LNCaP clone FGC (cell line): ENCODE measurements at places on chromosomes 7 and 10.

DNA sequence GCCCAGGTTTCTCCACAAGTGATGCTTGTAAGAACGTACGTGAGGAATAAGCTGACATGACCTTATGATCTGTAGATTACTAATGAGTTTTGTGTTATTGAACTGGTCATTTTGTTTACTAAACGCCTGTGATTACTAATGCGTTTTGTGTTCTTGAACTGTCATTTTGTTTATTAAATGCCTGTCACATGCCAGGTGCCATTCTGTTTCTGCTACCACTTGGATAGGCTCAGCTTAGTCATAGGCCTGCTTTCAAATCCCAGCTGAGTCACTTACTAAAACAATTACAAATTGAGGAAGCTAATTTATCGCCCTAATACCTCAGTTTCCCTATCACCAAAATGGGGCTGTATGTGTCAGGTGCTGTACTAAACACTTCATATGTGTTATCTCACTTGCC, 4.7 kb upstream of the HGF start:
- no peak for DNase-seq

GRCh38 chr10:5476918-5477525, 22.3 kb downstream of the CALML5 start:
- DNase-seq: no peak

DNA sequence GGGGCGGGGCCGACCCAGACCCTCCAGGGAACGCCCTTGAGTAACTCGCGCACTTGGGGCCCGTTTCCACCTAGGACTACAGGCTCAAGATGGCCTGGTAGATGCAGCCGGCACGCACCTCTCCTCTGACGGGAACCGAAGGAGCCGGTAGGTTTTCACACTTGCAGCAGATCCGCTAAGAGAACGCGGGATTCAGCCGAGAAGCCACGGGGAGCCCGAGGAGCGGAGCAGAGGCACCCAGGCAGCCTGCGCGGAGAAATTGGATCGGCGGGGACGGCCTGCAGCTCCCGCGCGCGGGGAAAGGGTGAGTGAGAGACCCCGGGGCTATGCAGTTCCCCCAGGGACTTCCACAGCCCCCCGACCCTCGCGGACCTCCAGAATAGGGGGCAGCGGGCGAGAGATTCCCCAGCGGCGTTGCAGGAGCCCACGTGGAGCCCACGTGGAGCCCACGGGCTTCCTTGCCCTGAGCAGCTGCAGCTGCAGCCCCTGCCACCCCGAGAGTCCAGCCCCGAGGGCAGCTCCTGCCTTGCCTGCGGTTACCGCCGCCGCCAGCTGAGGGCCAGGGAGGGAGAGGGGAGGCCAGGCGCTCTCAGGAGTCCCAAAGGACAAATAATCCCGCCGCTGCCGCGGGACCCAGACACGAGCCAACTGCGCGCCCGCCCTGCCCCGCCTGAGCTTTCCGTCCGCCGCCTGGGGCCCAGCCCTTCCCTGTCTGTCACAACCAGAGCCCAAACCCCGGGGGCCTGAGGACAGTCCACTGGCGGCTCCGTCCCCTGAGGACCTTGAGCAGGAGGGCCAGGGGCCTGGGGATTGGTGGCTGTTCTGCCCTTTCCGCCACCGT, 13.1 kb downstream of the IFT22 start:
- peak; percentile 74 for DNase-seq

GRCh38 chr7:104878577-104878976, 135.4 kb upstream of the KMT2E start:
- DNase-seq: no peak

GRCh38 chr7:104895522-104896236, 118.3 kb upstream of the KMT2E start:
- no peak for DNase-seq

GRCh38 chr7:107392830-107393229, 77.0 kb upstream of the GPR22 start:
- DNase-seq: no peak

GRCh38 chr7:109641445-109641844, 1071.8 kb downstream of the DNAJB9 start:
- DNase-seq: no peak

GRCh38 chr7:127979113-127979727, 52.0 kb downstream of the LRRC4 start:
- DNase-seq: no peak

DNA sequence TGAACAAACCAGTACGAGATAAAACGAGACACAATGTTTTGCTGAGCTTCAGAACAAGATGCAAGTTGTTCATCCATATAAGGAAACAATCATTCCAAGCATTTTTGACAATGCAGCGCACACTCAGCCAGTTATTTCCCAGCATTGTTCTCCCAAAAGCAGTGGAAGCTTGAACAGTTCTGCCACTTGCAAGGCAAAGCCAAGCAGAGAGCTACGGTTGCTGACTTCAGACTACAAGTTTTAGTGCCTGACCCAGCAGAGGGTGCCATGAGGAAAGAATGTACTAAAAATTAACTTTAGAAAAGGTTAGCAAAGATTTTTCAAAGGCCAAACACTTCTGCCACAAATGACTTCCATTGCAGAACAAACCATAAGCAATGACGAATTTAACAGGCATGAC, 152.5 kb downstream of the SLC25A13 start:
- DNase-seq: no peak

- no peak for DNase-seq
Measured at GRCh38 chr10:128863411-128863810, 603.6 kb upstream of the MGMT start.

DNA sequence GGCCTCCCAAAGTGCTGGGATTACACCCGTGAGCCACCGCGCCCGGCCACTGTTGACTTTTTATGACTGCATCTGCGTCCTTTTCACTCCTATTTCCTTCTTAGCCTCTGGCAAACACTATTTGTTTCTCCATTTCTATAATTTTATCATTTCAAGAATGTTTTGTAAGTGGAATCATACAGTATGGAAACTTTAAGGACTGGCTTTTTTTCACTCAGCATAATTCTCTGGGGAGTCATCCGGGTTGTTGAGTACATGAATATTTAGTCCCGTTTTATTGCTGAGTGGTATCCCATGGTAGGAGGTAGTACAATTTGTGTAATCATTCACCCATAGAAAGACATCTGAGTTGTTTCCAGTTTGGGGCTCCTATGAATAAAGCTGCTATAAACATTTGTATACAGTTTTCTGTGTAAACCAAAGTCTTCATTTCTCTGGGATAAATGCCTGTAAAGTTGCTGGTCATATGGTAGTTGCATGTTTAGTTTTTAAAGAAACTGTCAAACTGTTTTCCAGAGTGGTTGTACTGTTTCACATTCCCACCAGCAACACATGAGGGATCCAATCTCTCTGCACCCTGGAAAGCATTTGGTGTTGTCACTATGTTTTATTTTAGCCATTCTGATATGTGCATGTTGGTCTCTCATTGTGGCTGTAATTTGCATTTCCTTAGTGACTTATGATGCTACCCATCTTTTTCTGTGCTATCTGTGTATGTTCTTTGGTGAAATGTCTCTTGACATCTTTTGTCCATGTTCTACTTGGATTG, 139.6 kb upstream of the EEPD1 start:
- no peak for DNase-seq

GRCh38 chr7:29297194-29297890, 102.8 kb downstream of the CHN2 start:
- no peak for DNase-seq

GRCh38 chr10:30095631-30096422, 36.4 kb upstream of the JCAD start:
- DNase-seq: no peak

GRCh38 chr7:147756300-147756699, 834.3 kb upstream of the C7orf33 start:
- no peak for DNase-seq

DNA sequence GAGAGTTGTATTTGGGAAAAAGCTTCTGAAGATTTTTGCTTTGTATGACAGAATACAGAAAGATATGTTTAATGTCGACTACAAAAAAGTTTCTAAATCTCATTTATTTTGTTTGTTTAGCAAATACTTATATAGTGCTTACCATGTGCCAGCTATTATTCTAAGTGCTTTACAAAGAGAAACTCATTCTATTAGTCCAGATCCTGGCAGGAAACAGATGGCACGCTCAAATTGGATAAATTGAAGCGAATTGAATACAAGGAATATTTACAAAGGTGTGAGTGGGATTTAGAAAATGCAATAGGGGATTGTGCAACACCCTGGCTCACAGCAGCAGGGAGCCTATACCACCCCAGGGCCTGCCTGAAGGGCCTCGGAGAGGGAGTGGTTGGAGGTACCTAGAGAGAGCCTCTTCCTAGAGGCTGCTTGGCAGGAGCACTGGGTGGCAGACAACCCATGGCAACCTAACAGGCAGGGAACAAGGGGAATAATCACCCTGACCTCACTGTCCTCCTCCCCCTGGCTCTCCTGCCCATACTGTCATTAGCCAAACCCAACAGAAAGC, 27.6 kb upstream of the FAM204A start:
- no peak for DNase-seq

DNA sequence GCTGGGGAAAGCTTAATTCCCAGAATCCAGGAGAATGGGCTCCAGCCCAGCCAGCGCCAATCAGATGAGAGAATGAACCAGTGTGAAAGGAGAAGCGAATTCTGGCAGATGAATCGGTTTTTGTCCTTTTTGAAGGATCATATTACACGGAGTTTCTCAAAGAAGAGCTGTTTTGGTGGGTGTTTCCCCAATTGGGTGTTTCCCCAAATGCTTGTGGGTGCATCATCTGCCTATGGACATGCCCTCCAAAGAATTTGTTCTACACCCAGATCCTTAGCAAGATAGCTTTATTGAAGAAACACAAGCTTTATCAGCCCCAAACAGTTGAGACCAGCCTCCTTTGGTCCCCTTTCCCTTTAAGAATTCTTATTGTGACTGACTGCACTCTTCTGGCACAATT, 186.5 kb upstream of the GPR26 start:
- no peak for DNase-seq

DNA sequence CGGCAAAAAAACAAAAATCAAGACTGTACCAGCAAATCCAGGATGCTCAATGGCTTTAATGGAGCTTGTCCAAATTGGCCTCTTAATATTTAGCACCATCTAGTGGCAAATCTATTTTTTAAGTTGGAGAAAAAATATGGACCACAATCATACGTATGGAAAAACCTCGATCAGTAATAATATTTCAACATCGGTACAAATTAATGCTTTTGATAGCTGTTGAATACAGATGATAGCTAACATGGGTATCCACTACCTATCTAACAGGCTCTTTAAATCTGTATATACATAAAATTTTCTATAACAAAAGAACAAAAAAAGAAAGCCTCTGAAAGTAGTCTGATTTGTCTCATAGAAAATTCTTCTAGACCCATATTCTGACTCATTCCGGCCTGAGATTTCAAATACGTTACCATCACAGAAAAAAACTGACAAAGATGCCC, 29.2 kb downstream of the COA1 start:
- DNase-seq: peak; percentile 19

GRCh38 chr10:132319853-132320653, 11.9 kb upstream of the LRRC27 start:
- DNase-seq: no peak

- no peak for DNase-seq
Measured at GRCh38 chr10:114400091-114400490, 4.2 kb downstream of the AFAP1L2 start.

GRCh38 chr10:29949411-29950011, 109.9 kb downstream of the JCAD start:
- no peak for DNase-seq

- no peak for DNase-seq
Measured at GRCh38 chr10:97380516-97380915, 20.6 kb downstream of the RRP12 start.

GRCh38 chr7:6256677-6257535, 15.5 kb downstream of the CYTH3 start:
- DNase-seq: no peak

DNA sequence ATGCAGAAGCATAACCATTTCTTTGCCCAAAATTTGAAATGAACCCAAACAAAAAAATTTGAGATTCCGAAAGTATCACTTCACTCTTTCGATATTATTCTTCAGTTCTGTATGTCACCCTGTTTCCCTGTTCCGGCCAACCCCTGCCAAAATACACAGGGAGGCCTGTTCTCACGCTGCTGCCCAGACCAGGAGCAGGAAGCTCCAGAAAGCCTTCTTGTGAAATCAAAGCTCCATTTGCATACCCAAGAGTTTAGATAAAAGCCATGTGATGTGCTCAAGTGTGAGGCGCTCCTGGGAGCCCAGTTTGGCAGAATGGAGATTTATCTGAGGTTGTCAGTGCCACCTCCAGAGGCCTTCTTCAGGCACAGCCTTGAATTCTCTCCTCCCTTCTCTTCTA, 236.2 kb downstream of the FGFR2 start:
- DNase-seq: peak; percentile 31

DNA sequence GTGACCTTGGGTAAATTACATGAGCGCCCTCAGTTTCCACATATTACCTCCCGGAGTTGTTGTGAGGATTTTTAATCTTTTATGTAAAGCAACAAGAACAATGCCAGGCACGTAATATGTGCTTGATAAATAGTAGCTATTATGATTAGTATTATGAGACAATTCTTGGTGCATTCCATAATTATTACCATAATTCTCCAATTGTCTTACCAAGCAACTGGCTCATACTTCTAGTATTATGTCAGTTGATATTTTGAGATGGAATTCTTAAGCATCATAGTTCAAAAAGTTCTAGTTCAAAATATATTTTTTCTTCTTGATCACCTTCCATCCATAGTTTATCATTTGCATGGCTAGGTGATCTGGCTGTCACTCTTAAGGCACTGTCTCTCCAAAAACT, 259.0 kb downstream of the BBS9 start:
- DNase-seq: no peak

GRCh38 chr10:104427989-104428388, 74.4 kb downstream of the CFAP58 start:
- no peak for DNase-seq

- no peak for DNase-seq
Measured at GRCh38 chr7:80601999-80602398, 36.4 kb upstream of the CD36 start.

DNA sequence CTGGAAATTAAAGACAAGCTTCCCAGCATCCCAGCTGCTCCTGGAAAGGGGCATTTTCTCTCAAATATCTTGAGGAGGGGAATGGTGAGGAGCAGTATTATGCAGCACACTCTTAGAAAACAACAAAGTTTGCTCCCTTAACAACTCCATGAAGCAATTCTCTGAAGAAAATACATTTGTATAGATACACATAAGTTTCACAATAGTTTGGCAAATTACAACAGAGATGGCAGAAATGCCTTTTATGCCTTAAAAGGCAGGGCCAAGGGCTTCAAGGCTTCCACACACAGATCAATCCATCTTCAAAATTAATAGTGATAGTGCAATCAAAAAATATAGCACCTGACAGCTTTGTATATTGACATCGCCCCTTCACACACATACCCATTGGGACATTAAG, 12.2 kb downstream of the DGKI start:
- no peak for DNase-seq

DNA sequence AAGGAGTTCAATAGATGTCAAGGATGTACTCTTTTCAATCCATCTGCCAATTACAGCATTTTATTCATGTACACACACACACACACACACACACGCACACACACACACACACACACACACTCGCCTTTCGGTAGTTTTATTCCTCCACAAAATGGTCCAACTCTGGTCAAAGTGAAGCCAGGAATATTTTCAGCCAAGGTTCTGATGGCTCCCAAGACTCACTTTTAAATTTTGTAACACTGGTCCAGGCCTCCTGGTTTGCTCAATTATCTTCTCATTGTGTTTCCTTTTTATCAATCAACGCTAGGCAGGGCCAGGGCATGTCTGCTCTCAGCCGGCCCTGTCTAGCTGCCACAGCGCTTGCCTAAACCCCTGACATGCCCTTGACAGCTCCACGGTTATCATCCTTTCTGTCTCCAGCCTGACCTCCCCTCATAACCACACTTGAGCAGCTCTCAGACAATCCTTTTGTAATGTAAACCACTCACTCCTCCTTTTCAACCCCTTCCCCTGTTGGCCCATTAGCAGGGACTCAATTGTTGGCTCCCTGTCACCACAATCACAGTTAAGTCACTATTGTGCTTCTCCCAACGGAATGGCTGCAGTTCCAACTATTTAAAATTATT, 115.1 kb downstream of the ICA1 start:
- no peak for DNase-seq
